ENCODE measurements at places on chromosomes 7 and 10. TPM values are rescaled to one million over a fixed set of nuclear protein-coding genes. Genes with fewer than 3 reads are reported as not detected.

DNA sequence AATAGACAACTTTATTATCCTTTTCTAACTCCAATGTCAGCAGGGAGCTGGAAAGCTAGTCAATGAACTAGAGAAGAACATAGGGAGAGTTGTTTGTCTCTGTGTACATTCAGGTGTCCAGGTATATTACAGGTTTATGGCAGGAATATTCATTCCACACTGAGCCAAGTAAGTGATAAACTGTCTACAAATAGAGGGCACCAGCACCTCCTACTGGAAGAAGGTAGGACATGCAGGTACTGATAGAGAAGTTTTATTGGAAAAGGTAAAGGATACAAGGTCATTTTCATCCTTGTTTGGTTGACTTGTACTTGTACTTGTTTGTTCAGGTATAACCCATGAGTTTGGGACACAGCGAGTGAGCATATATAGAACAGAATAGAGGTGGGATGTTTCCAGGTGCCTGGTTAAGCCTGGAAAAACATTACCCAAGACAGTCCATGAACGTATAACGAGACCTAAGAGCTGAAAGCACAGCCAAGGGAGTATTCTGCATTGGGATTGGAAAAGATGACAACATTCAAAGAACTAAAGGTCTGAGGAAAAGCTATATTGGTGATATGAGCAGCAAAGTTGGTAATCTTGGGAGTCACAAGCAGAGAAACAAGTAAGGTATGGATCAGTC lies 61.4 kb upstream of the PPP1R3C start:
- no peaks in the 10 kb centered on the region for H3K27me3 ChIP-seq
- no peak for DNase-seq
- peaks cover 32% of the 10 kb centered on the region for H3K4me1 ChIP-seq
- H3K4me3 ChIP-seq = no peak overlapping the region

DNA sequence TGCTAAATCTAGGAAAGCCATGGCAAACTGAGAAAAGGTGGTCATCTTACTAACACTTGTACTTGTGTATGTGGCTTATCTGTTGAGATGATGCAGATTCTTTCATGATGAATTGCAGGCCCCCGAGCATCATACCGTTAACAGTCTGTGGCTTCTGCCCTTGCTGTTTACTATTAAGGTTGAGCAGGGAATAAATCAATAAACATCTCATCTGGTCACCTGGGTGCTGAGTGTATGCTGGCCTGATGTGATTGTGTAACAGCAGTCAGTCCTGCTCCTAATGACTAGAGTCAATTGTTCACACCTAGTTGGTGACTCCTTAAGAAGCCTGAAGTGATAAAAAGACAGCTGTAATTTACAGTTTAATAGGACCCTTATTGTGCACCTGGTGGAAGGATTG lies 8.3 kb upstream of the GNAT3 start:
- H3K27ac ChIP-seq = no peak overlapping the region
- H3K36me3 ChIP-seq = no peaks in the 10 kb centered on the region
- DNase-seq = no peak
- H3K4me1 ChIP-seq = no peaks in the 10 kb centered on the region
- H3K27me3 ChIP-seq = no peaks in the 10 kb centered on the region

GRB10 gene
- total RNA-seq = 53.1 TPM

DNA sequence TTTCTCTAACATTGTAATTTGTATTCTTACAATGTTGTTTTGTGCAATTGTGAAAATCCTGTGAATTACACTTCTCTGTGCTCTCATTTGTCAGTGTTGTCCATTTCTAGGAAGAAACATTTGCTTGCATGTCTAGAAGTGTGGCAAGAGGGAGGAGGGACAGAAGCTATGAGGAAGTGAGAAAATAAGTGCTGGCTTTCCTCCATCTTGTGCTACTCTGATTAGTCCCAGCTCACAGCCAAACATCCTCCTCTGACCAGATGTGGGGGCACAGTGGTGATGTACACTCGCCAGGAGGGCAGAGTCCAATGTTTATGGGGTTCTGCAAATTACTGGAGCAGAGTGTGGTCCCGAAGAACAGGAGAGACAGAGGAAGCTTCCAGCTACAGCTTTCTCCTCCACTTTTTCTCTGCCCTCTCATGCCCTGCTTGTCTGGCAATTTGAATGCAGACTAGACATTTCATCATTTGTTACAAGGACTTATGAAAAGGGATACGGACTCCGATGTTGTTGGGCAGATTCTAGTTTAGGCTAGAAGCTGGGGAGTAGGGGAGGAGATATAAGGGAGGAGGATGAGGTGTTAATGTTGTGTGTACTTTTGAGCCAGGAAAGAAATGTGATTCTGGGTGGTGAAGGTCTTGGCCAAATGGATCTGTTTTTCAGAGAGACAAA lies 131.0 kb upstream of the C1GALT1 start:
- no peaks in the 10 kb centered on the region for H3K4me1 ChIP-seq
- H3K36me3 ChIP-seq = no peaks in the 10 kb centered on the region
- no peak overlapping the region for H3K27ac ChIP-seq
- no peak overlapping the region for H3K4me3 ChIP-seq

- H3K36me3 ChIP-seq = no peaks in the 10 kb centered on the region
- no peaks in the 10 kb centered on the region for H3K4me1 ChIP-seq
- no peak overlapping the region for H3K27ac ChIP-seq
- H3K4me3 ChIP-seq = no peak overlapping the region
Observed at GRCh38 chr7:26688936-26689506, 175.4 kb downstream of the SKAP2 start.

DNA sequence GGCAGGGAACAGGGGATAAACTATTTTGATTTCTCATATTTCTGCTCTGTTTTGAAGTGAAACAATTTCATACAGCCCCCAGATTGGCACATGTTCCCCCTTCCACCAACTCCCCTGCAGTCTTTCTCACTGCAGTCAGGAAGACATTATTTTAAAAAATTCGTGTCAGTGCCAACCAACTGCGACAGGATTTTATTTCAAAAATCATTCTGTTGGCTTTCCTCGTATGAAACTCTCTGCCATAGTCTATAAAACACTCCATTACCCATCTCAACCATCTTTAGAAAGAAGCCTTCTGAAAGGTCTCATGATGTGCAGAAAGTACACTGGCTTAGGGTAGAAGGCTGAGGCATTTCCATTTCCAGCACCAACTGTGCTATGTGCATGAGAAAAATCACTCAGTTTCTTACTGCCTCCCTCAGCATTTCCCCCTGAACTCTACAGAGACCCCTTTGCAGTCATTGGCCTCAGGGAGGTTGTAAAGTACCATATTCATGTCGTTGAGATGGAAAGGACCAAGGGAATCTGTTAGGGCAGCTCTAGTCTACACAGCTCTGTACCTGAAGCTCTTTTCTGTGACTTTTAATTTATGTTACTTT lies 46.9 kb downstream of the STEAP1B start:
- peaks cover 2% of the 10 kb centered on the region for H3K27me3 ChIP-seq
- no peak overlapping the region for H3K27ac ChIP-seq
- no peak overlapping the region for H3K4me3 ChIP-seq

DNA sequence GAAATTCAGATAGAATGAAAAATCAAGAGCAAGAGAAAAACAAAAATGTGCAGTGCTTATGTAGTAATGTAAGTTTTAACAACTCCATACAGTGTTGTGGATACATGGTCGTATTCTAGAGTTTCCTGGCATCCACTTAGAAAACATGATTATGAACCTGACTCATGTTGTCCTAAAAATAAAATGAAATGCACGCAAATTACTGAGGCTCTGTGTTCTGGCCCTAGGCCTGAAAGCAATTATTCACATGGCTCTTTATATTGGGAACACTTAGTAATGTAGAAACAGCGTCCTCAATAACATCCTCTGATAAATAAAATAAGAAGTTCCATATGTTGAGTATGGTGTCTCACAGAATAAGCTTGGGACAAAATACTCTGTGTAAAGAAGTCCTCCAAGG lies 200.2 kb upstream of the SEMA3E start:
- DNase-seq = no peak
- H3K27ac ChIP-seq = no peak overlapping the region

DNA sequence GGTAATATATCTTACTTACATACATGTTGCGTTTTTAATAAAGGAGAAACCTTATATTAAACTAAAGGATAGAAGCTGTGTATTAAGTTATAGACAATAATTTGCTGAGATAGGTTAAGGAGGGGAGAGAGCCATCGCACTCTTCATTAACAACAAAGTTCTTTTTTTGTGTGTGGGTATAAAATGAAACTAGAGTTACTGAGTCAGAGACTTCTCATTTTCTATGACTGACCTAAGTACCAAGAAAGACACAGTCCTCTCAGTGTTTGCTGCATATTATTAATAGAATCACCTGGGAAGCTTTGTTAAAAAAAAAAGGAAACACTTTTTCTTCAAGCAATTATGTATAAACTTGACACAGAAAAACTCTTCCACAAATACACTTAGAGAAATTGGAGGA lies 31.4 kb downstream of the FEZF1 start:
- no peaks in the 10 kb centered on the region for H3K36me3 ChIP-seq
- H3K27me3 ChIP-seq = no peaks in the 10 kb centered on the region
- no peak overlapping the region for H3K27ac ChIP-seq
- H3K4me1 ChIP-seq = no peaks in the 10 kb centered on the region
- DNase-seq = no peak

DNA sequence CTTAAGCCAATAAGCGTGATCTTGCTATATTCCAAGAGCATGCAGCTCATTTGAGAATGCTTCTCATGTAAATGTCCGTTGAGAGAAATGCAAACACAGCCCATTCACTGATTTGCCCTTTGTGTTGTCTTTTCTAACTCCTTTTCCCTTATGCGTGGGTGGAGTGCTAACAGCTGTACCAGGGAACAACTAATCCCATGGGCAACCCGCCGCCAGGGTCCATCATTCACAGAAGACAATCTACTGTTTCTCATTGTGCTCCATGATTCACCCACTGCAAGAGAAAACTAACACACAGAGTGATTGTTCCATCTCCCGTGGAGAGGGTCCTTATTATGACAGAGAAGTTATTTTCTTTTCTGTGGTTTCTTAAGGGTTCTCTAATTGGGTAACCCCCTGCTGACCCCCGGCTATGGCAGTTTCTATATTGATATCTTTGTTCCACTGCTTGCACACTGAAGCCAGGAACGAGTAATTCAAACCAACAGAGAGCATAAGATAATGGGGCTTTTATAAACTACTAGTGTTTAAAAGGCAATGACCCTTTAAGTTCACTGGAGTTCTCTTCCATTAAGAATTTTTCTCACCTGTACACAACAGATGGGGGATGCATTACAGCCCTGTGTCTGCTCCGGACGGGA lies 298.7 kb downstream of the BAMBI start:
- no peaks in the 10 kb centered on the region for H3K4me1 ChIP-seq
- no peak overlapping the region for H3K27ac ChIP-seq
- no peaks in the 10 kb centered on the region for H3K36me3 ChIP-seq
- no peak overlapping the region for H3K4me3 ChIP-seq
- DNase-seq = no peak

- no peak overlapping the region for H3K4me3 ChIP-seq
- DNase-seq = no peak
- H3K4me1 ChIP-seq = peaks cover 25% of the 10 kb centered on the region
- H3K27ac ChIP-seq = peak overlapping the region; percentile 48
Observed at GRCh38 chr7:1455955-1456354, 3.3 kb downstream of the MICALL2 start.

DNA sequence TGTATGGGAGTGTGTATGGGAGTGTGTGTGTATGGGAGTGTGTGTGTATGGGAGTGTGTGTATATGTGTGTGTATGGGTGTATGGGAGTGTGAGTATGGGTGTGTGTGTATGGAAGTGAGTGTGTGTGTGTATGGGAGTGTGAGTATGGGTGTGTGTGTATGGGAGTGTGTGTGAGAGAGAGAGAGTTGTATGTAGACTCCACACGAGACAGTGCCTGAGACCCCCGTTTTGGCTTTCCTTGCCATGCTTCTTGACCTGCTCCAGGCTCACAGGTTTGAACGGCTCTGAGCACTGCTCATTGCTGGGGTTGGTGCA lies 49.7 kb downstream of the COL17A1 start:
- no peaks in the 10 kb centered on the region for H3K4me1 ChIP-seq
- no peaks in the 10 kb centered on the region for H3K27me3 ChIP-seq
- no peaks in the 10 kb centered on the region for H3K36me3 ChIP-seq
- DNase-seq = peak; percentile 28
- no peak overlapping the region for H3K4me3 ChIP-seq

GRCh38 chr7:154912871-154913637 lies 89.9 kb downstream of the PAXIP1 start:
- no peaks in the 10 kb centered on the region for H3K27me3 ChIP-seq
- DNase-seq = no peak
- H3K4me1 ChIP-seq = peaks cover 8% of the 10 kb centered on the region

All from liver (tissue), 10 donors.